IMR-90 (cell line): ENCODE measurements at places on chromosomes 3 and 15.

DNA sequence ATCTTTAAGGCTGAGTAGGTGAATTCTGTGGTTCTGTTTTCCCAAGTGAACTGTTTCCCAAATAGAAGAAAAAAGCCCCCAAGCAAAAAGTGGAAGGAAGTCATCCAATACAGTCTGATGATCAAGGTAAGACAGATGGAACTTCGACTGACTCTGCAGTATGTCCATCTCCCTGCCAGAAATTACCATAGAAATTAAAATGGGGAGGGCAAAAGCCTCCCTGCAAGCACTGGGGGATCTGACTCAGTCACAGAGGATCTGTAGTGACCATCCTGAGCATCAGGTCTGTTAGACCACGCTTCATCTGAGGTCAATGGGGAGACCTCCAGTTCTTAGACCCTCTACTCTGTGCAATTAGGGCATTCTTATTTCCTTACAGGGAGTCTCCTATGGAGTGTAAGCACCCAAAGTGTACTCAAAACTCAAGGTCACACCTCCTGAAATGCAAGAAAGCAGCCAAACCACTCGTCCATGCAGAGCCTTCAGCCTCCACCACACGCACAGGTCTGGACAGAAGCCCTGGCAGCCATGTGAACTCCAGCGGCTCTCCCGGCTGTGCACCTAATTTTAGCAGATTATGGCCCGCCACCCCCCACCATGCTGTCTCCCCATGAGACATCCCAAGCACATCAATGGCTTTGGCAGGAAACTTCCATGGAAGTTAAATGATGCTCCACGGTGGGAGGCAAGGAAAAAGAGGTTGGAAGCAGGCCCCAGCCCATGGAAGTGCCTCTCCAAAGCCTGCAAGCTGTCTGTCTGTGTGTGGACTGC lies 348.7 kb downstream of the NTRK3 start:
- no peak for DNase-seq

DNA sequence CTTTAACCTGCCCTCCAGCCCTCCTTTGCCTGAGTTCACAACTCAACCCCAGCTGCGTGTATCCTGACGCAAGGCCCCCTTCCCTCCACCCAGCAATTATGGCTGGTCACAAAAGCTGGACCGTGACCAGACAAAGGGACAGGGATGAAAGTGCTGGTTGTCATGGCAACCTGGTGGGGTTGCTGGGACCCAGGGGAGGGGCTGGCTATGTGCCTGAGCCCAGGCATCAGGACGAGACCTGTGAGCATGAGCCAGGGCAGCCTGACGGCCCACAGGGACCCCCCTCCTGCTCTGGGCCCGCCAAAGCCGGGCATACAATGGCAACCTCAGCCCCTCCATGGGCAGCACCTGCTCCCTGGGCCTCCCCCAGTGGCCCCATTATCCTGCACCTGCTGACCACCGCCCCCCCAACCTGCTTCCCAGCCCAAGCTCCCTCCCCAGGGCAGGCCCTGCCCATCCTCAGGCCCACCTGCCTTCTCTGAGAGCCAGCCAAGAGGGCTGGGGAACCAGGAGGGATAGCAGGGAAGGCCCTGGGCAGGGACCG lies 4.5 kb upstream of the DNAH1 start:
- DNase-seq = no peak

- no peak for DNase-seq
Measured at GRCh38 chr3:20490996-20491395, 305.0 kb upstream of the SGO1 start.

- peak; percentile 80 for DNase-seq
Measured at GRCh38 chr3:193805448-193805847, 212.4 kb downstream of the OPA1 start.

DNA sequence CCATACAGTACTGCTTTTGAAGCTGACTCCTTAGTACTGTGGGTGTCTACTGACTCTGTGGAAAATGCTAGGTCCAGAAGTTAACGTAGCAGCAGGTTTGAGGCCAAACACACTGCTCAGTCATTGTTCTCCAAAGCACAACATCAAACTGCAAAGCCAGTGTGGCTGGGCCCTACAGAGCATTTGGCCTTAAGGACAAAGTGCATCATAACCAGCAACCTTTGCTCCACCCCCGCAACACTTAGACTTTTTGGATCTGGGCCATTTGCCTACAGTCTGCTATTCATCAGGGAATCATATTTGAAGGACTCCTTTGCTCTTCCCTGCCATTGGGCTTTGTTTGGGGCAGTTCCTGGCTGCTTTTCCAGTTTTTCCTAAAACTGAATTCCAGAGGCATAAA lies 43.1 kb upstream of the ARL6 start:
- no peak for DNase-seq

- DNase-seq = peak; percentile 63
Measured at GRCh38 chr3:108453565-108453964, 56.8 kb downstream of the MYH15 start.

- DNase-seq = no peak
Measured at GRCh38 chr15:99279827-99280226, 28.5 kb downstream of the LRRC28 start.

GRCh38 chr3:111080413-111080812 lies 8.8 kb downstream of the NECTIN3 start:
- peak; percentile 78 for DNase-seq

DNA sequence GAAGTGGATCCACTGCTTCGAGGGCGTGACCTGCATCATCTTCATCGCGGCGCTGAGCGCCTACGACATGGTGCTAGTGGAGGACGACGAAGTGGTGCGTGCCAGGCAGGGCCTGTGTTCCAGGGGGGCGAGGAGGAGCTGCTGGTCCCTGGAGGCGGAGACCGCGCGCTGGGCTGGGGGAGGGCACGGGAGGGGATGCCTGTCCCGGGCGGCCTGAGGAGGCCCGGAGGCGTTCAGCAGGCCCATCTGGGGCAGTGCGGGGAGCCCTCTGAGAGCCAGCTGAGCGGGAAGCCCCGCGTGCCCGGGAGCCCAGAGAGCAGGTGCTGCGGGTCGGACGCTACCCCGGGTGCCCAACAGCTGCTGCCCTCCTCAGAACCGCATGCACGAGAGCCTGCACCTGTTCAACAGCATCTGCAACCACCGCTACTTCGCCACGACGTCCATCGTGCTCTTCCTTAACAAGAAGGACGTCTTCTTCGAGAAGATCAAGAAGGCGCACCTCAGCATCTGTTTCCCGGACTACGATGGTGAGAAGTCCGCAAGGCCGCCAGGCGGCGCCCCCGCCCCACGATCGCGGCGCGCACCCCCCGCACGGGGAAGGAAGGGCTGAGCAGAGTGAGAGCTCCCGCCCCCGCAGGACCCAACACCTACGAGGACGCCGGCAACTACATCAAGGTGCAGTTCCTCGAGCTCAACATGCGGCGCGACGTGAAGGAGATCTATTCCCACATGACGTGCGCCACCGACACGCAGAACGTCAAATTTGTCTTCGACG lies 2.9 kb downstream of the GNAT1 start:
- peak; percentile 50 for DNase-seq

GRCh38 chr3:5769825-5770224 lies 582.3 kb downstream of the EDEM1 start:
- DNase-seq = no peak

DNA sequence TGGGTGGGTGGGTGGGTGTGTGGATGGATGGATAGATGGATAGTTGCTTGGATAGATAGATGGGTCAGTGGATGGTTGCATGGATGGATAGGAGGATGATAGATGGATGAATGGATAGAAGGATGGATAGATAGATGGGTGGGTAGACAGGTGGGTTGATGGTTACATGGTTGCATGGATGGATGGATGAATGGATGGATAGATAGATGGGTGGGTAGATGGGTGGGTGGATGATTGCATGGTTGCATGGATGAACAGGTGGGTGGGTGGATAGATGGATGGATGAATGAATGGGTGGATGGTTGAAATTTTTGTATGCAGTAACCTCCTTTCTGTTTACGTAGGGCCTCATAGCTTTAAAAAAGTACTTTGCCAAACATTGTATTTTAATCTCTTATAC lies 79.5 kb downstream of the LRRK1 start:
- no peak for DNase-seq
